Stimulated activated CD4-positive, alpha-beta T cell treated with anti-CD3 and anti-CD28 coated beads, Interleukin-4, amount 100 ng/mL, for 1 hour (primary cell): ENCODE measurements at places on chromosomes 2 and 18.

- no peak for DNase-seq
These were observed 53.1 kb downstream of the ZNF521 start for GRCh38 chr18:25298853-25299274.

DNA sequence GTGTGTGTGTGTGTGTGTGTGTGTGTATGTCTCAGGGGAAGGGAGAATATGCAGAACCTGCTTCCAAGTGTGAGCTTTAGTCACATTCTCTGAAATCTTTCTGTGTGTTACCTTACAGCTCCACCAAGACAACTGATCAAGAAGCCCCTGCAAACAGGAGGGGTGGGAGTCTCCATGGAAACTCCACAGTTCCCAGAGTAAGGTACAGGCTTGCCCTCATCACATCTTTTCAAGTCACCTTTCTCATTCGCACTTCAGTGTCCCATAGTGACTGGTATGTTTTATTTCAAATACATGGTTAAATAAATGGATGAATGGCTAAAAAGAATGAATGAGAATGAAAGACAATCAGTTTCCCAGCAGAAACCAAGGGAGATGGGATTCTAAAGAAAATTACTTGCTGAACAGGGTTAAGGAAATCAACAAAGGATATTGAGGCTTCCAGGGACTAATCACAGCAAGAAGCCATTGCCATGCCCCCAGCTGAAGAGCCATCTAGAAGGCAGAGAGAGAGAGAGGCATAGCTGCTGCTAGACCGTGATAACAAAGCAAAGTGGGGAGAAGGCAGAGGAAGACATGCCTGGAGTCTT is 987.2 kb upstream of the CELF4 start:
- no peak for DNase-seq

- DNase-seq: no peak
These were observed 227.1 kb downstream of the ARHGAP15 start for GRCh38 chr2:143356336-143356735.

DNA sequence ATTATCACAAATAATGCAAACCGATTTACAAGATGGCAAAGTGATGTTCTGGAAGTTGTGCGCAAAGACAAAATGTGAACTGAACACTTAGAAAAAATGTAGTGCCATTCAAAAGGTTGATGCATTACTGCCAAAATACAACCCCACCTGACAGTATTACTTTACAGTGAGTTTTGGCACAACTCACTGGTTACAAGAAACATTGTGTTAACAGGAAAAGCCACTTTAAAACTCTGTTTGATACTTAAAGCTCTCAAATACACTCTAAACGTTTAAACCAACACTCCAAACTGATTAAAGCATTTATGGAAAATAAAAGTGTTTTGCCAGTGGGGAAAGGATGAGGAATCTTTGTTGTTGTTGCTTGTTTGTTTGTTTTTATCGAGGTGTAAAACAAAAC is 173.4 kb upstream of the SATB2 start:
- DNase-seq: no peak

- DNase-seq: no peak
These were observed 9.9 kb downstream of the EMILIN2 start for GRCh38 chr18:2856547-2857170.

- no peak for DNase-seq
These were observed 4.6 kb upstream of the ACAA2 start for GRCh38 chr18:49817947-49818346.

GRCh38 chr2:139805441-139805840 is 1025.3 kb upstream of the NXPH2 start:
- DNase-seq: no peak

DNA sequence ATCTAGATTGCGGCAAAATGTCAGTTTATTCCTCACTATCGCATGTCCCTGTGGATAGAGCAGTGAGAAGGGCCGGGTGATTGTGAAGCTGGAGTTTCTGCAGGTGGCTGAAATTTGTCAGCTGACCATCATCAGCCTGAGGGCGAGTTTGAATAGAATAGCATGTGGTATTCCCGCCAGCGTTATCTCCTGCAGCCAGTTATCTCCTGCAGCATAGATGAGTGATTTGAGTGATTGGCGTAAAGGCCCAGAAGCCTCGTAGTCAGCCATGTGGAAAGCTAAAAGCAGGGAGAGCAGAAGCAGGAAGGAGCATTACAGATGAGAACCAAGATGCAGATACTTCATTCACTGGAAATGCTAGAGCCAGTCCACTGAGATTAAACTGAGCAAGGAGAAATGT is 65.5 kb downstream of the CABLES1 start:
- no peak for DNase-seq

DNA sequence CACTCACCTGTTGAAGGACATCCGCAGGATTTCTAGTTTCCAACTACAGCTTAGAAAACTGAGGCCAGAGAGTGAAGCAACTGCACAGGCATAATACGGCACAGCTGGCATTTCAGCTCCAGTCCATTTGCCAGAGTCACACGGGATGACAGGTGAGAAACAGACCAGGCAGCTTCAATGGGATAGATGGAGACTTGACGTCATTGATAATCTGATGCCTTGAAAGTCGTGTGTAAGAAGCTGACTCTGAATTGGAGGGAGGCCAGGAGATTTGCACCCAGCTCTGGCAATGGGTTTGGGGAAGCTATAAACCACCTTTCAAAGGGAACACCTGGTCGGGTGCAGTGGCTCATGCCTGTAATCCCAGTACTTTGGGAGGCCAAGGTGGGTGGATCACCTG is 12.4 kb upstream of the DNMT3A start:
- no peak for DNase-seq

DNA sequence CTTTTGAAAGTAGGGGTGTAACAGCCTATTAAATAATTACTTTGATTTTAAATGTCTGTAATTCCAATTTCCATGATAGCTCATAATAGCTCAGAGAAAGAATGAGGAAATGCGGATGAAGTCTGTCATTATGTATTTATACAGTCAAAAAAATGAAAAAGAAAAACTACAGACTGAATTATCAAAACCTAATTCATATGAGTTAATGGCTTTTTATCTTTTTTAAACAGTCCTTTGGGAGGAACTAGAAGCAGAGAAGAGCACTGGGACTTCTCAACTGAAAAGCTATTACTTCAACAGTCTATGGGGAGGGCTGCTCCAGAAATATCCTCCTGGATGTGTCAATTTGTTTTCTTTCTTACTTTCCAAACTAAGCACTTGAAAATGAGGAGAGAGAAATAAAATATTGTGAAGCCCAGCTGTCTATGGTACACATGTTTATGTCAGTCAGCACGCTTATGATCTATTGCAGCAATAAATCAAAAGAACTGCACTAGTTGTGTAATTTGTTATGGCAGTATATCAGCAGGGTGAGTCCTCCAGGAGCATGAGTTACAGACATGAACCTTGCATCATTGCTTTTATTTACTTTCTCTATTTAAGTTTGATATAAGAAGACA is 1550.2 kb downstream of the LRP1B start:
- DNase-seq: no peak

GRCh38 chr18:7272311-7273049 is 41.6 kb downstream of the LRRC30 start:
- no peak for DNase-seq

DNA sequence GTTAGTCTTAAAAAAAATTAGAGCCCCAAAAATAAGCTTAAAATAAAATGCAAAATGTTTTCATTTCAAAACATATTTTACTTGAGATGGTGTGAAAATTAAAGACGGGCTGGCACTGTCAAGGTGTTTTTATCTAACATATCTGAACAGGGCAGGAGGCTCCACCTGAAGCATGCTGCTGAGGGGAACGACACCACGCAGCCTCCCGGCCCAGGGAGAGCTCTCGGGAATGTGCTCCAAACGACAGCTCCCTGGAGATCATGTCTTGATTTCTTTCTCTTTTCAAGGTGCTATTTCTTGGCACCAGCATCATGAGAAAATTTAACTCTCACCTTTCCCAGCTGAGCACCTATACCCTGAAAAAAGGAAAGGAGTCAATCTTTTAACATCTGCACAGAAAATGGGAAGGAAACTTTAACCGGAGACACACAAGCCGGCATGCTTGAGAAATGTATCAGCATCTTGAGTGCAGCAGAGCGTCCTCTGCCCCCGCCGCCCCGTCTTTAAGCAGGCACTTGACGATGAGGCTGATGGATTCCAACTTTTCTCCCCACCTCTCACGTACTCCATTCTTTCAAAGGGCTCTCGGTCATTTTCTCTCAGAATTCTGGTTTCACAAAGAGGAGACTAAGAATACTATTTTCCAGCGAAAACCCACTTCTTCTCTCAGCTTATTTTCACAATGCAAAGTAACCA is 56.6 kb downstream of the EIPR1 start:
- DNase-seq: no peak

- DNase-seq: no peak
These were observed 67.9 kb upstream of the STPG4 start for GRCh38 chr2:47222826-47223554.

DNA sequence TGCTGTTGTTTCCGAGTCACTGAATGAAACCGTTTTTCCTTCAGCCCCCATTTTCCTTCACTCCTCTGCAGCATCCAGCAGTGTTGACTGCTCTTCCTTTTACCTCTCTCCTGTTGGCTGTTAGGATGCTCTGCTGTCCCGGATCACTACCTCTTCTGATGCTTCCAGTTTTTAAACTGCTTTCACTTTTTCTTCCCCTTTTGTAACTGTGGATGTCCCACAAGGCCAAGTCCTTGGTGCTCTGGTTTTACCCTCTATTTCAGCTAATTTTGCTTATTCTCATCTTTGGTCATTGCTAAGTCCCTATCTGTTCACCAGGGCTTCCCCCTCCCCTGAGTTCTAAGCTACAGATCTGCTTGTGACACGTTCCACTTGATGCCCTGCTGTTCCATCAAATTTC is 39.4 kb upstream of the MAP4K3 start:
- DNase-seq: no peak

GRCh38 chr2:215499331-215499730 is 63.5 kb upstream of the FN1 start:
- no peak for DNase-seq

GRCh38 chr18:71336576-71337210 is 1047.8 kb downstream of the SOCS6 start:
- no peak for DNase-seq

DNA sequence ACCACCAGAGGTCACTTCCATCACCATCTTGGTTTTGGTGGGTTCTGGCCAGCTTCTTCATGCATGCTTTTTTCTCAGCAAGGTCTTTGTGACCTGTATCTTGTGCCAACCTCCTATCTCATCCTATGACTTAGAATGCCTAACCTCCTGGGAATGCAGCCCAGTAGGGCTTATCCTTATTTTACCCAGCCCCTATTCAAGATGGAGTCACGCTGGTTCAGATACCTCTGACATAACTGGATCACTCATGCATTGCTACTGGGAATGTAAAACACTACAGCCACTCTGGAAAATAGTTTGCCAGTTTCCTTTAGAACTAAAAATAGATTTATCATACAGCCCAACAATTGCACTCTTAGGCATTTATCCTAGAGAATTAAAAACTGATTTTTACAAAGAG is 219.2 kb downstream of the IRS1 start:
- no peak for DNase-seq

GRCh38 chr2:84963692-84964405 is 7.1 kb upstream of the KCMF1 start:
- DNase-seq: no peak

DNA sequence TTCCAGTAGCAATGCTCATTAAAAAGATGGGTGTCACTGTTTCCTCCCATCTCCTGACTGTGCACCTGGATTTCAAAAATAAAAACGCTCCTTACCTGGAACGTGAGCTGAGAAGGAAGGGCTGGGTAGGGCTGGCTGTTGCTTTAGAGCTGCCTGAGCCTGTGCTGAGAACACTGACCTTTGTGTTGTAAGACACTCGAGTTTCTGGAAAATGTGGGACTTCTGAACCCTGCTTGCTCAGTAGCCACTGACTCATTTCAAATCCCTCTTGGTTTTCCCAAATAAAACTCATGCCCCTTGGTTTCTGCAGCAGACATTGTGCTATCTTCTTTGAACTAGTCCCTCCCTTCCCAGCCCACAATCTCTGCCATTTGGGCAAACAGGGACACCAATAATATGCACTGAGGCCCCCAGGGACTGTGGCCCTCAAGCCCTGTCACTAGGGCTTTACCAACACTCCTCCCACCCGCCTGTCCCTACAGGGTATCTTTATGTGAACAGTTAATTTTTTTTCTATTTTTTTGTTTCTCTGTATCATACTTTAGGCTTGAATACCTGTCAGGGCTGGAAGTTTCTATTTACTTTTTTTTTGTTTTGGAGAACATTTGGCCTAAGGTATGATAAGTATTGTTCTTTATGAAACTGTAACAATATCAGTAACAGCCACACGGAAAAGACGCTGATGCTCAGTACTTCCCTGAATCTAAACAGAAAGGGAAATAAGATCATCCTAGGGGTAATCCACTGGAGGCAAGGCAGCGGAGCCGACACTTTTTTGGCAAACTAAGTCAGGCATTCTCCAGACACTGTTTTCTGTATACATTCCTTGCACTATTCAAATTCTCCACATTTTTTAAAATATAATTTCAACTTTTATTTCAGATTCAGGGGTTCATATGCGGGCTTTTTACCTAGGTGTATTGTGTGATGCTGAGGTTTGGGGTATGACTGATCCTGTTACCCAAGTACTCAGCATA is 280.2 kb downstream of the STK39 start:
- DNase-seq: no peak

DNA sequence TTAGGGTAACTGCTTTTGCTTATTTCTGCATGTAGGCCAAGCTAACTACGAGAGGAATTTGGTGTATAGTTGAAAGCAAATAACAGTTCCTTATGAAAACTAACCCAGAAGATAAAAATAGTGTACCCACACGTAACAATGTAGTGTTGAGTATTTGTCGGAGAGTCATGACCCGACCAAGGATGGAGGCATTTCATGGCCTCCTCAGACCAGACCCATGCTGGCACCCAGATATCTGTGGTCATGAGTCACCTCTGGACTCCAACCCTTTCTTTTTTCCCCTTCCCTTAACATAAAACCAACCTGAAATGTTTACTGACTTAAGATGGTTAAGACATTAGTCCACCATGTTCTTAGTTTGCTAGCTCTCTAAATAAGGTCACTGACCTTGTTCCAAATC is 318.7 kb downstream of the NOL4 start:
- no peak for DNase-seq

DNA sequence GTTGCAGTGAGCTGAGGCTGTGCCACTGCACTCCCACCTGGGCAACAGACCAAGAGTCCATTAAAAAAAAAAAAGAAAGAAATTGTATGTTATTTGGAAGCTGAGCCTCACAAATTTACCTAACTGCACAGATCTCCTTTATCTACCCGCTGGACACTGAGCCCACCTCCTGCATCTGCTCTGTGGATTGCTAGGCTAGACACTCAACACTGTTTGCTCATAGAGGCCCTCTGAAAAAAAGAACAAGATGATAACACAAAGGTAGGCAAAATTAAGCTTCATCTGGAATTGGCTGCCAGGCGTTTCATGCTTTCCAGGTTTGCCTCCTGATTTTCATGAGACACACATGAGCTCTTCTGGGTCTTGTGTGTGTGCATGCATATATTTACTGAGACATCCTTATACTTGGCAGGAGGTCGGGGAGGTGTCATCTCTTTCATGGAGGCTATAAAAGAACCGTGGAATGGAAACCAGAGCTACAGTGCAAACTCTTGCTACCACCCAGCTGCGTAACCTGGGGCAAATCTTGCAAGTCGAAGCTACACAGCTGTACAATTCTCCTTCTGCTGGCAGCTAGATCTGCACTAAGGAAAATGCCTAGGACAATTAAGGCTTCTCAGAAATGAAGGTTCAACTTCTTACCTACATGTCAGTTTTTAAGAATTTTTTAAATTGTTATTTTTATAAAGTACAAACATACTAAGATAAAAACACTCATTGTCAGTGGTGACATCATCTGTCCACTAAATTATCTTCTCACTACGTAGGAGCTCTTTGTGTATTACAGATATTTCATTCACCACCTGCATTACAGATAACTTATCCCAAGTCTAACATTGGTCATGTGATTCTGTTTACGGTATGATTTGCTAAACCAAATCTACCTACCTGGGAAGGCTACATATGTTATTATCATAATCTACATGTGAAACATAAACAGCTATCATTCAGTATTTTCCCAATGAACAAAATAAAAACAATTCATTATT is 63.1 kb downstream of the CABYR start:
- DNase-seq: no peak
